ENCODE measurements at places on chromosomes 3 and 15.

DNA sequence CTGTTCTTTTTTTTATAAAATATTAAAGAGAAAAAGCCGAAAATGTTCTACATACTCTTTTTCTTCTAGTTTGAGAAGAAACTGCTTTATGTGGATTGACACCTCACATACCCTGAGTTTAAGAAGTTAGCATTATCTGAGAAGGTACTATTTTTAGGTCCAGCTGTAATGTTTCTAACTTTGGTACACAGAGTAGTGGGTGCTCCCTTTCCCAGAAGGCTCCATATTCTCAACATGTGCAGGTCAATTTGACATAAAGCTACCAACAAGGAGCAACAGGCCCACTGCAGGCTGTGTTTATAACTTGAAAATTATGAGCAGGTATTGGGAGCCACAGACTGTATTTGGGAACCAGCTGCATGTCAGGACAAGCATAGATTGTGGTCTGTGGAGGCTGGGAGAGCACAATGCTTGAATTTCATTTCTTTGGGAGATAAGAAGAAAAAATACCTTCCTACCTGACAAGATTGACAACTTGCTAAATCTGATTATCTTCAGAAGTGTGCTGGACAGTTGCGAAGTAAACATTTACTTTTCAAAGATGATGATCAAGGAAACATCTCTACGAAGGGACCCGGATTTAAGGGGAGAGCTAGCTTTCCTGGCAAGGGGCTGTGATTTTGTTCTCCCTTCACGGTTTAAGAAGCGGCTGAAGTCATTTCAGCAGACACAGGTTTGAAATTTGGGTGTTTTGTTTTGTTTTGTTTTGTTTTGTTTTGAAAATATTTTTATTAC, 57.2 kb downstream of the PPP2R3A start:
- no peak for DNase-seq

GRCh38 chr15:85563328-85563727, 182.9 kb downstream of the AKAP13 start:
- DNase-seq, result no peak

- no peak for DNase-seq
Measured at GRCh38 chr3:16377196-16377595, 112.2 kb downstream of the OXNAD1 start.

- DNase-seq, result no peak
Measured at GRCh38 chr3:142595581-142595950, 627 bp upstream of the PLS1 start.

DNA sequence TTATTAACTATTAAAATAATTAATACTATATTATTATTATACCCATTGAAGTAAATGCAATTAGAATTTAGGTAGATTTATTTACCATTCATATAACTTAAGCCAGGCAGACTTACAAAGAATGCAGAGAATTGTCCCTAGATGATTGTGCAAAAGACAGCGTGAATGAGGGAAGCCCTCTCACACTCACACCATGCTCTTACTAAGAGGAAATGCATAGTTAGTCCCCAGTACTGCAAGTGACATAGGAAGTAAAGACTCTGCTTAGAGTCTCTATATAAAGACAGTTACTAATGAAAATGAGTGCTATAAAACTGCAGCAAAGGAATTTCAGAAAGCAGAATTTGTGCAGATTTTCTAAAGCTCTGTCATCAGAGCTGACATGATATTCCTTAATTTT, 270.4 kb downstream of the ZBBX start:
- DNase-seq, result no peak

GRCh38 chr15:77243716-77244401, 172.9 kb upstream of the TSPAN3 start:
- no peak for DNase-seq

DNA sequence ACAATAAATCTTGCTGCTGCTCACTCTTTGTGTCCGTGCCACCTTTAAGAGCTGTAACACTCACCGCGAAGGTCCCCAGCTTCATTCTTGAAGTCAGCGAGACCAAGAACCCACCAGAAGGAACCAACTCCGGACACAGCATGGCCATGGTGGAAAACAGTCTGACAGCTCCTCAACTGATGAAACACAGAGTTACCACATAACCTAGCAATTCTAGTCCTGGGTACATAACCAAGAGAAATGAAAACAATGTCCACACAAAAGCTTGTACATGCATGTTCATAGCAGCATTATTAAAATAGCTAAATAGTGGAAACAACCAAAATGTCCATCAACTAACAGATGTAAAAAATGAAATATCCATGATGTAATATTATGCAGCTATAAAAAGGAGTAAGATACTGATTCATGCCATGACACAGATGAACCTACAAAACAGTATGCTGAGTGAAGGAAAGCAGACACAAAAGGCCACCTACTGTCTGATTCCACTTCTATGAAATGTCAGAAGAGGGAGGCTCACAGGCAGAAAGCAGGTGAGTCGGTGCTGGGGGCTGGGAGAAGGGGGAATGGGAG, 36.8 kb downstream of the VGLL4 start:
- DNase-seq, result no peak

DNA sequence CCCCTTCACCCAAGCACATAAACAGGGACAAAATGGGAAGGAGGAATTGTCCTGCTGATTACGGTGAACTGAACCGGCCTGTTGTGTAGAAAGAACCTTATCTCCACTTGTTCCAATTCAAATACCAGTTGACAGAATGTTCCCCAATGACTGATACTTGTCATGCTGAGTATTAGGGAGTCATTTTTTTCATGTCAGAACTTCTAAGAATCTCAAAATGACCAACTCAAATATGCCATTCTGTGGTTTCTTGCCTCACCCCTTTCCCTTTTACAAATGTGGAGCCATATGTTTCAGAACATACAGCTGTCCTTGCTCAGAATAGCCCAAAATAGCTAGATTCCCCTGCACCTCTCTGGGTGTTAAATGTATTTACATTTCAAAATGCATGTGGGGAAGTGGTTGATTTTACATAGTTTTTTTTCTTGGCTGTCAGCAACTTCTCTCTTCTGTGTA, 405.9 kb upstream of the TBL1XR1 start:
- DNase-seq, result no peak

GRCh38 chr15:94951538-94951937, 720.2 kb downstream of the MCTP2 start:
- no peak for DNase-seq

- DNase-seq, result no peak
Measured at GRCh38 chr15:88747631-88748030, 55.6 kb upstream of the ACAN start.

DNA sequence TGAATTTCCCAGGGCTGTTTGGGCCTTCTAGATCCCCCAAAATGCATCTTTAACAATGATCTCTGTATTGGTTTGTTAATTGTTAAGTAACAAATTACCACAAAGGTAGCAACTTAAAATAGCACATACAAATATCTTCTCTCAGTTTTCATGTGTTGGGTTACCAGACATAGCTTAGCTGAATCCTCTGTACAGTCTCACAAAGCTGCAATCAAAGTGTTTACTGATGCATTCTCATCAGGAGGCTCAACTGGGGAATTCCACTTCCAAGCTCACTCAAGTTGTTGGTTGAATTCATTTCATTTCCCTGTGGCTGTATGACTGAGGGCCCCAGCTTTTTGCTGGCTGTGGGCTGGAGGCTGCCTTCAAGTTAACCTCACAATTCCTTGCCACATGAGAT, 297.6 kb downstream of the RPLP1 start:
- no peak for DNase-seq

DNA sequence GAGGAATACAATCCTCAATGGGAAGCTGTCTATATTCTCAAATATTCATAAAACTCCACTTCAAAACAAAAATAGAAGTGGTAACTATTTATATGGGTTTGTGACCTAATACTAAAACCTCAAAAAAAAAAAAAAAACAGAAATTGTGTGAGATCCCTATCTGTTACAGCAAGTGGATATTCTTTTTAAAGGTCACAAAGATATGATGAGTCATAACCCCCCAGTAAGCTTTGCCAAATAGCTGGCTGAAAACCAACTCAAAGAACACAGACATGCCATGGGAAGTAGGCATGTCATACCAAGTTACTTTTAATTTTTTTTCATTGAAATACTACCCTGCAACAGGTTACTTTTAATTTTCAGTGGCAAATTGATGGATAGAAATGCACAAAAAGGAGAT, 62.5 kb downstream of the CBLB start:
- DNase-seq, result no peak

- no peak for DNase-seq
Measured at GRCh38 chr15:32778391-32779176, 60.8 kb downstream of the GREM1 start.

All from activated T-cell treated with anti-CD3 and anti-CD28 coated beads for 48 hours (primary cell).